ENCODE measurements at places on chromosomes 5 and 9.

GRCh38 chr5:66864240-66864884 lies 268.2 kb downstream of the MAST4 start:
- DNase-seq, result no peak

GRCh38 chr9:29208670-29209069 lies 1635.4 kb upstream of the C9orf72 start:
- DNase-seq, result no peak

DNA sequence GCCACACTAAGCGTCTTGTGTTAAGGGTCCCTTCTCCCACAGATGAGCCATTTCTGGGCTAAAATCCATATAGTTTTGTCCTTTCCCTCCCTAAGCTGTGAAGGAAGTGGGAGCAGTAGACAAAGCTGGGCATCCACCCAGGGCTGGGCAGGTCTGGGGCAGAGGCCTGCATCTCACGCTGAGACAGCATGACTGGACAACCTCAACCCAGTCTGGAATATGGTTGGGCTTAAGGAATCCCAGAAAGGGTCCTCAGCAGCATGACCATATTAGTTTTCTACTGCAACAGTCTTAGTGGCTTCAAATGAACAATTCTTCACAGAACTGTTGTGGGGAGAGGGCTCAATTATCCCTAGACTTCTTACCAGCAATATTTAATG lies 173.8 kb downstream of the AUH start:
- no peak for DNase-seq

GRCh38 chr9:74016004-74016403 lies 481.1 kb upstream of the RORB start:
- no peak for DNase-seq

DNA sequence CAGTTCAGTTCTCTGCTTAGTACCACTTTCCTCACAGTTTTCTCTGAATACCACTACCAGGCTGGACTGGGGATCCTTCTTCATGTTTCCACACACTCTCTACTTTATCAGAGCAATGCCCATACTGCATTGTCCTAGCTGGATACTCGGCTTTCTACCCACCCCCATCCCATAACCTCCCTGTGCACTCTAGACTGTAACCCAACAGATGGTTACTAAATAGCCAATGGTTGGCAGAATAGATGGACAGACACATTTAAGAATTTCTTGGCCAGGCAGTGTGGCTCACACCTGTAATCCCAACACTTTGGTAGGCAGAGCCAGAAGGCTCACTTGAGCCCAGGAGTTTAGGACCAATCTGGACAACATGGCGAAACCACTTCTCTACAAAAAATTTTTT lies 22.8 kb downstream of the CDK5RAP2 start:
- DNase-seq, result no peak

GRCh38 chr5:53940921-53941320 lies 369.5 kb downstream of the ARL15 start:
- no peak for DNase-seq

GRCh38 chr9:108395421-108395820 lies 460.4 kb downstream of the ACTL7B start:
- DNase-seq, result no peak

DNA sequence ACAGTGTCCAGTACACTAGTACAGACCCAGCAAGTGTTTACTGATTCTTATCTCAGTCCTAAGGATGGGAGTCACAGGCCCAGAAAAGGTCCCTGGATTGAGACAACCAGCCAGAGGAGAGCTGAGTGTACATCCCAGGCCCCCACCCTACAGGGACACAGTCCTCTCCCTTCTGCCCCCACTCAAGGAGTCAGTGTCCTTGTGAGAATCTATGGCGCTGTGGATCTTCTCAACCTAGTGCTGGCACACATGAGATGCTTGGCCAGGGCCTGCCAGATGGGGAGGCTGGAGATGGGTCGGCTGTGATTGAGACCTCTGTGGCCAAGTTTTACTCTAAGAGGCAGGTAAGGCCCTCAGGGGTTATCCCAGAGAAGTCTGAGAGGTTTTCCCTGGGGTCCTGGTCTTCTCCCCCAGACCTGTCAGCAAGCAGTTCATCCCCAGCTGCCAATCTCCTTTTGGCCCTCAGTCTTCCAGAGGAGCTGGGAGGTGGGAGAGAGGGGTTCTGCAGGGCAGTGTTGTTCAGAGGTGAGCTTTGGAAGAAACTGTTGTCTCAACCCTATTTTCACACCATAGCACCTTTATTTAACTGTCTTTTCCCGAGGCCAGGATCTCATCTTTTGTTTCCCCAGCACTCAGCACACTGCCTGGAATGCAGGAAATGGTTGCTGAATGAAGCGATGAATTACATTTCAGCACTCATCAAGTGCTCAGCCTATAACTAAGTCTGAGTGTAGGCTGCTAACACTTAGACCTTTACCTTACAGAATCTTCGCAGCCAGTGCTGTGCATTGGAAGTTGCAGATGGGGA lies 3.2 kb upstream of the NSD1 start:
- DNase-seq, result no peak

DNA sequence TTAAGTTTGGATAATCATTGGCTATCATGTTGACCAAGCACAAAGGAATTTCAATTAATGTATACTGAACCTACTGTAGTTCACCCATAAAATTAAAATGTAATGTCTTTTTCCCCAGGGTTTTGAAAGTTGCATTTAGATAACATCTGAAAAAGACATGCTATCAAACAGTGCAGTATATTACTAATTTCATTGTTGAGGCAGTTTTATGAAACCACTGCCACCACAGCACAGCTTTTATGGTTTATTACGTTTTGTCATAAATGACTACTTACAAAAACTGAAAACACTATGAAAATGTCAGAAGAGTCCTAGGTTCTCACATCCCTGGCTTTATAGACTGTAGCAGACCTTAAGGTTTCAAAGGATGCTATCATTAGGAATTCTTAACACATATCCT lies 32.0 kb upstream of the HAPLN1 start:
- no peak for DNase-seq

- DNase-seq, result no peak
Observed at GRCh38 chr9:105662184-105663104, at the start of gene TAL2. Gene TAL2 (plus strand): TSS chr9:105662457. CDS start chr9:105662497, 40 bp downstream.

DNA sequence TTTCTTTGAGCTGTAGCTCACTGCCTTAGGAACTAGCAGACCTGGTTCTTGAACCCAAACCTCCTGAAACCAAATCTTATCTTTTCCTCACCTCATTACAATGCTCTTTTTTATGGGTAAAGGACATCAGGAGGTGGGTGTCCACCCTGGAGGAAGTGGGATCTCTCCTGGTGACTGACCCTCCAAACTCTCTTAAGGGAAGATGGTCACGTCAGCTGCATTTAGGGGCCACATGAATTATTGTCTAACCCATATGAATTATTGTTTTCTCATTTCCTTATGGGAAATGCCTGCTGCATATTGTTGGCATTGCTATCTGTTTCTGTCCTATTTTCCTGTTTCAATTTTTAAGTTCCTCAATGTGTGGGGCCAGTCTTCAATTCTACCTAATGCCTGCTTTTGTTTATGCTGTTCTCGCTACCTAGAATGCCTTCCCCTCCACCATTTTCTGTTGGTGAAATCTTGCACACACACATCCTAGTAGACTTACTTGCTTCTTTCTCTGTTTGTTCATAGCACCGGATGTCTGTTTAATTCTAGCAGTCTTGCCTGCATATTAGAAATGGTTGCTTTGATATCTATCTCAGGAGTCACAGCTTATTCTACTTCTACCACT lies 22.0 kb upstream of the SPINK1 start:
- no peak for DNase-seq

GRCh38 chr5:115733607-115734006 lies 82.9 kb downstream of the CDO1 start:
- no peak for DNase-seq

- peak; percentile 9 for DNase-seq
Observed at GRCh38 chr5:56585999-56586691, 229.2 kb upstream of the MAP3K1 start.

GRCh38 chr5:74621492-74621891 lies 19.0 kb downstream of the ENC1 start:
- DNase-seq, result no peak

DNA sequence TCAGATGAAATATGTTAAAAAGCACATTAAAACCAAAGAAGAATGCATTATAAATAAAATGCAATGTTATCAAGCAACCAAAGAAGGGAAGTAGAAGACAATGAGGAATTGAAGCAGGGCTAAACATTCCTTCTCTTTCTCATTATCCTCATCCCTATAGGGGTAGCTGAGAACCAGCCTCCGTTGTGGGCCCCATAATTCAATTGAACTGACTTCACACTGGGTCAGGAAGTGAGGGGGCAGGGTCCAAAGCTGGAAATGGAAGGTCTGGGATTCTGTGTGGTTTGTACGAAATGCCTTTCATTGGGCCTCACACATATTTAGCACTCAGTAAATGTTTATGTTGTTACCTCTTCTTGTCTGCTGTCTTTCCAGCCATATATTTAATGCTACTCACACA lies 220.4 kb upstream of the CD180 start:
- no peak for DNase-seq

DNA sequence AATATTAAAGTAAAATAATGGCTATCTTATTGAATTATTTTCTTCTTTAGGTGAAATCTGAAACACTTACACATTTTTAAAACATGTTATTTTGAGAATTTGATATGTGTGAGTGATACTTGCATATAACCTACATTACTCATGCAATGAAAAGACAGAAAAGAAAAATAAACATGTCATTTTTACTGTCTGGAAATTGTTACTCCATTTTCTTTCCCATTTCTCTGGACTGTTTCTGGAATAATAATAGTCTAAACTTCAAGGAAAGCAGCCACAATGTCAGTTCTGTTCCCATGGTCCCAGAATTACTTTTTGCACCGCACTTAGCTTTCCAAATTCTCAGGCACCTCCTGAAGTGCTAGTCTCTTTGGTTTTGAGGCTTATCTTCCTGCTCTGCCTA lies 145.5 kb downstream of the PRR16 start:
- no peak for DNase-seq

GRCh38 chr9:17121264-17121663 lies 13.6 kb upstream of the CNTLN start:
- DNase-seq, result no peak

DNA sequence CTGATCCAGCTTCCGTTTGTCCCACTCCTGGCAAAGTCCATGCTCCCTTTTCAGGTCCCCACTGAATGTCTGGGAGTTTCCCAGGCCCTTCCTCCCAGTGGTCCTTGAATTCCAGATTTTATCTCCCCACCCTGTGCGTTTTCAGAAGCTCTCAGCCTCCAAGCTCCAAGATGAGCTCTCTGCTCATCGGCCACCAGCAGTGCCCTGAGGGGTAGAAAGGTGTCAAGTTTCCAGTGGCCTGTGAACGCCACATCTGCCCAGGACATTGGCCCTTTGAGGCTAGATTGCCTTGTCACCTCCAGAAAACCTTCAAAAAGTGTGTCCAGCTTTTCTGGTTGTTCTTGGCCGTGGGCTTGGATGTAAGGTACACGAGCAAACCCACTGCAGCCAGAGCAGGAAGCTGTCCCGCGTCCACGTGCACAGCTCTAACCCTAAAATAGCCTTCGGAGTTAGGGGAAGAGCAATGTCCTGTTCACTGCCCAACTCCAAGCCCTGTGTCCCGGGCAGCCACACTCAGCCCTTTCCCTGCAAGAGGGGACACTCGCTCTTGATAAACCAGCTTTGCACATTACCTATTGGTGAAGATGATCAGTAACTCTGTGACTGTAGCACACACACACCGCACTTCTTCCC lies 10.9 kb upstream of the LRRC14B start:
- DNase-seq, result no peak

DNA sequence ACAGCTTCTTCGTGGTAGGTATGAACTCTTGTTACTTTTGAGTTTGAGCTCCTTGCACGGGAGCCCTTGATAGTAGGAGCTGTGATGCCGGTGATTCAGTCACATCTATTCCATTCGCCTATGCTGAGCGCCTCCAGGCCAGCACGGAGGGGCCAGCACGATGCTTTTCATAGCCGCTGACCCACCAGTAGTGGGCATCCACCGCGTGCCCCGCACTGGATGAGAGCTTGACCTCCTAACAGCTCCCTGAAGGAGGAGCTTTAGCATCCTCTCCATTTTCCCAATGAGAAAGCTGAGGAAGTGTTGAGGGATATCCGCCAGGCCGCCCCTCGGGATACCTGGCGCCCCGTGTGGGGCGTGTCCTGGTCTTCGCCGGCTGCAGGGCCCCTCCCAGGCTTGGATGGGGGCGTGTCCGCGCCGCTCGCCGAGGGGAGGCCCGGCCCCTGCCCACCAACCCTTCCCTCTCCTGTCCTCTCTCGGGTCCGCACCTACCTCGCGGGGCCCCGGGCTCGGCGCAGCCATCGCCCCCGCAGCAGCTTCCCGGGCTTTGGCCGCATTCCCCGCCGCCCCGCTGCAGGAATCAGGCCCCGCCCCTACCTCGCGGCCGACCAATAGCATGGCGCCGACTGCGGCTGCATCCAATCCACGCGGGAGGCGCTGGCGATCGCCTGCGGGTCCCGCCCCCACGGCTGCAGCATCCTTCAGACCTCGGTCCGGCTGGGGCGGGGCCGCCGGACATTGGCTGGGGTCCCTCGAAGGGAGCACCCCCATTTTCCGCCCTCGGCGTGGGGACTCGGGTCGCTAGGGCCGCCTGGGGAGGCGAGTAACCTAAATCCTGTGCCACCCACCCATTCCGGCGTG lies at the start of gene PIP5KL1:
PIP5KL1 (minus strand) TSS at position 547 of the 861 bp plus-strand sequence; CDS start at position 522, 25 bp downstream.
- DNase-seq, result peak; percentile 72

GRCh38 chr9:109520475-109521132 lies 22.5 kb upstream of the PTPN3 start:
- DNase-seq, result peak; percentile 66

- DNase-seq, result no peak
Observed at GRCh38 chr5:97042996-97043395, 99.4 kb downstream of the LIX1 start.

GRCh38 chr9:104256696-104257062 lies 162.6 kb downstream of the SMC2 start:
- no peak for DNase-seq

DNA sequence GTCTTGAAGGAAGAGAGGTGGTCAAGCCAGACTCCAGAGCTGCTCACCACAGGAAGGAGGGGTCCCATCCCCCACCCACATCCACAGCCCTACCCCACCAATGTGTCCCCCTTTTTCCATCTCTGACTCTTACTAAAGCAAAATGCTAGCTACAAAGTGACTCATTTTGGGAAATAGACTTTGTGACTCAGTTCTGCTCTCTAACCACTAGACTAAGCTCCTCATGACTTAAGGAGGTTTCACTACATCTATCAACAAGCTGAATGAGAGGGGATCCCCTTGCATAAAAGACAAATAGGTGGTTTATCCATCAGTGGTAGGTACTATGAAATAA lies 35.1 kb upstream of the ADRB2 start:
- no peak for DNase-seq
